Frontal cortex (tissue), 4 donors: ENCODE measurements at places on chromosomes 12 and 14.

DNA sequence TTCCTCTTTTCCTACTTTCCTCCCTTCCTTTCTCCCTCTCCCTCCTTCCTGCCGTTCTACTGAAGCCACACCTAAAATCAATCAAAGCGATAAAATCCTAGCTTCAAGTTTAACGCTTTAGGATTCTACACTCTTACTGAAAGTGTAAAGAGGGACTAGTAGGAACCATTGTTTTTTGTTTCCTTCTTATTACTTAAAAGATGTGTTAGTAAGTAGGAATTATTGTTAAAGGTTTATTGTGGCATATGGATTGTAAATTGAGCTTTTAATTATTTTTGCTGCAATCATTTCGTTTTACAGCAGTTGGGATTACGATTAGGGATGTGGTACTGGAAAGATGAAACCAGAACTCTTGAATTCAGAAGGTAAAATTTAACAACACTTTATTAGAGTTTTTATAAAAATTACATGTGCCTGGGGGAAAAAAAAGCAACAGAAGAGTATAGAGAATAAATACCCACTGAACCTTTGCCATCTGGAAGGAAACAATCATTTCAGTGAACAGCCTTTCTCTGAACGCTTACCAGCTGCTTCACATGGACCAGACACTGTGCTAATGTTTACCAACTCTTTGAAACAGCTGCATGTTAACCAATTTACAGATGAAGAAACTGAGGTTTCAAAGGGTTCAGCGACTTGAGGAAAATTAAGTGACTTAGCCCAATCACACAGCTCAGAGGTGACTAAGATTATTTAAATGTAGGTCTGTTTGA, 1.0 kb downstream of the PPP1R36 start:
- peak; percentile 52 for DNase-seq

- no peak for DNase-seq
Observed at GRCh38 chr12:121532503-121533393, 48.1 kb downstream of the KDM2B start.

- DNase-seq, result no peak
Observed at GRCh38 chr12:101044512-101045059, 165.5 kb downstream of the SLC5A8 start.

DNA sequence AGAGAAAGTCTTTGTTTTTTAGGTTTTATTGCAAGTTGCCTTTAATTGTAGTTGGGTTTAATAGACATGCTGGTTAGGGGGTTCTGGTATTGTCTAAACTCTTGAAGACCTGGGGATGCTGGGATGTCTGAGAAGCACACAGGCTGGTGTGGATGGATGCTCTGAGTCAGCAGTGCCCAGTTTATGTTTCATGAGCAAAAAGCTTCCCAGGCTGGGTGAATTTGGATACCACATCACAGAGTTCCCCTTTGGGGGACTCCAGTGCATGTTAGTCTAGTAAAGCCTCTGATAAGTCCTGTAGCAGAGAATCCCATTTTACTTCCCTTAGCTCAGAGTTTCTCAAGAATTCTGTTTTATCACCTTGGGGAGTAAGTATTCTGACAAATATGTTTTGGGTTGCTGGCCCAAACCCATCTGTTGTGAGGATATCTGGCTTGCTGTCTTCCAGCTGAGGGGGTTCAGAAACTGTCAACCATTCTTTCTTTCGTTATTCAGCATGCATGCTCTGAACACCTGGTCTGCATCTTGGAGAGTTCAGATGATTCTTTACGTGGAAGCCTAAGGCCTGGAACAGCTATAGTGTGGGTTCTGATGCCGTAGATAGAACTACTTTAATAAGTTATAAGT, 509.1 kb downstream of the VRK1 start:
- DNase-seq, result no peak

DNA sequence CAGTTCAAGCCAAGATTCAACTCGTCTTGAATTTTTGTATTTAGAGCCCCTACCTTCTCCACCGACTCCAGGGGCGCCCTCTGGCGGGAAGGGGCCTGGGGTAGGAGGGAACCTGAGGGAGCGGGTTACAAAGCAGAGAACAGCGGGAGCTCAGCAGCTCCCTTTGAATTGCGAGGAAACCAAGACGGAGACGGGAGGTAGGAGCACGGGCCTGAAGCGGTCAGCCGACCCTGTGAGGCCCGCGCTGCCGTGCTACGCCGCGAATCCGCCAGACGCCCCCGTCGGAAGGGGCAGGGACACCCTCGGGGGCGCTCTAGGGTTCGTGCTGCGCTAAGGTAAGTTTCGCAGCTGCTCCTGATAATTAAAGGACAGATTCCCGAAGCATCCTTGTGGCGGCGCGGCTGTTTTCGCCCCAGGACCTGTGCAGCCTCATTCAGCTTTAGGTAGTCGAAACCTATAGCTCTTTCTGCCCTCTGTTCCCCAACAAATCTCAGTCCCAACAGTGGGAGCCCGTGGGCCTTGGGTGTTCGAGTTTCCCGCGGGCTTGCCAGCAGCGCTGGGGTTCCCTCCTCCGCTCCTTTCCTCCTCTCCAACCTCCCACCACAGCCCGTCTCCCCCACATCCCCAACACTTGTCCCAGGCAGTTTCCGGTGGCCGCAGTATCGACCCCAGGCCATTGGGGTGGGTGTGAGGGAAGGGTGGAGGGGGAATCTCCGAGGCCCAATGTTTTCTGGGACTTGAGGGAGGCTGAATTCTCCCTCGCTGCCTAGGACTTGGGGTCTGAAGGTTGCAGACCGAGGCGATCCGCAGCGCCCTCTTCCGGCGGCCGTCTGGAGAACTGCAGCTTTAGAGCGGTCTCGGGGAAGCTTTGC, 5.1 kb upstream of the NKX2-1 start:
- DNase-seq, result peak; percentile 20

GRCh38 chr12:40446385-40446784, 221.6 kb downstream of the LRRK2 start:
- DNase-seq, result no peak

DNA sequence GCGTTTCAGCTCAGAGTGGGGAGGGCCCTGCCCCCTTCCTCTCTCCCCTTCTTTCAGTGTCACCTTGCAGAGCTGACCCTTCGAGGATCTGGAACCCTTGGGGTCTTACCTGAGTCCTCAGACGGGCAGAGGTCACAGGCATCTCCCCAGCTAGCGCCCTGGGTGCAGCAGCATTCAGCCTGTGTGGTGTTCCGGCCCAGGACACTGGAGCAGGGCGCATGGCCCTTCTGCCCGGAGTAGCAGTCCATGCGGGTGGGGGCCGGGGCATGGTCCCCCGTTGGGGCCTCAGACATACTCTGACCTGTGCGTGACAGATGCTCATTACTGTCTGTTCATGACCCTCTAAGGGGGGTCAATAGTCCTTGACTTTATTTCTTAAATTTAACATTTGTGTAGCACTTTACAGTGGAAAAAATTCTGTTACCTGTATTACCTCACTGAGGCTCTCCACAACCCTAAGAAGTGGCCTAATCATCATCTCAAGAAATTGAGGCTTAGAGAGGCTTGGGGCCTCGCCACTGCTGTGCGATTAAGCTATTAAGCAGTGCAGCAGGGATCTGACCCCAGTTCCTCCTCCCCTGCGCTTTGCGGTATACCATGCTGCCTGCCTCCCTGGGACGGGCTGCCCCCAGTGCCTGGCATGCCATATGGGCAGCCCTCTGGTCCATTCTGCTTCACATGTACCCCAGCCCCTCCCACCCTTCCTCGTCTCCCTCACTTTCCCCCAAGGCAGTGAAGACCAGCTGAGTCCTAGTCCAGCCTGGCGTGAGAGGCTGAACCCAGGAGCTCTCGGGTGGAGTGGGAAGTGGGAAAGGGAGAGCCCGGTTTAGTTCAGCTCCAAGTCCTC, 11.5 kb downstream of the ISCA2 start:
- no peak for DNase-seq

GRCh38 chr12:121514184-121514742, 66.6 kb downstream of the KDM2B start:
- DNase-seq, result no peak

DNA sequence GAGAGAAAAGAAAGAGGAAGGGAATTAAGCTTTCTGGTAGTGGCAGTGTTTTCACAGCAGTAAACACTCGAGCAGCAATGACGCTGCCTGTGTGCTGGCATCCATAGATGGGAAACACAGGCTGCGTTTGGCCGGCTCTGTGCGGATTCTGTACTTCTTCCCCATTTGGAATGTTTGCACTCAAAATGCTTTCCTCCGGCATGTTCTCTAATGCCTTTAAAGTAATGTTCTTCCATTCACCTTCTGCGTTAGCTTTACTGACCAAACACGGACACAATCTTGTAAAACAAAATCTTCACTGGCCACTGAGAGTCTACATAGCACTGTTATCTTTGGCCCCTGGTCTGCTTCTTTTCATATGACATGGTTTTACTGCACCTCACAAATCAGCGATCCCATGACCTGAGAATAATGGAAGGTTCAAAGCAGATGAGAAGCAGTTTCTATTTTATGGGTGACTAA, 31.4 kb downstream of the DCP1B start:
- DNase-seq, result no peak

DNA sequence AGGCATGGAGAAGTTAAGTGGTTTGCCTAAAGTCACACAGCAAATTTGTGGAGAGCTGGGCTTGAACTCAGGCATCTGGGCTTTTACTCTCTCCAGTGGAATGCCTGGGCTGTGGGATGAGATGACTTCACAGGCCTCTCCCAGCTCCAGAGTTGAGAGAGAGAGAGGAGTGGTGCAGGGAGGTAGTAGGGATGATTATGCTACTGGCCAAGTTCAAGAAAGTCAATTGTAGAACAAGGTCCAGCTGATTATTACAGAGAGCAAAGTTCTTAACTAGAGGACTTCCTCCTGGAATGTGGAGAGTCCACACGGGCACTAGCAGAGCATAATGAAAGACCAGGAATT, 769 bp upstream of the EMP1 start:
- DNase-seq, result no peak

GRCh38 chr12:125568306-125568705, 503.1 kb downstream of the AACS start:
- no peak for DNase-seq

DNA sequence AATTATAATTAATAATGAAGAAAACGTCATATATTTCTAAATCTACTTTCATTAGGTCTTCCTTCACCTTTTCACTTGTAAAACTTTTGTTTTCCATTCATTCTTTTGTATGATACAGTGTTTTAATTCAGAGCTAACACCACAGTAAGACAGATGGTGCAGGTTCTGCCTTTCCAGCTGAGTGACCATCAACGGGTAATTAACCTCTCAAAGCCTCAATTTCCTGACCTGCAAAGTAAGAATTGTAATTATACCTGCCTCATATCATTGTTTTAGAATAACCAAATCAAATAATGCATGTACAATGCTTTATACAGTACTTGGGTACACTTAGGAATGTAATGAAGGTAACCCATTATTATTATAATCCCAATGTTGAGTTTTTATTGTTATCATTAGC, 157.6 kb downstream of the FOXA1 start:
- DNase-seq, result no peak

DNA sequence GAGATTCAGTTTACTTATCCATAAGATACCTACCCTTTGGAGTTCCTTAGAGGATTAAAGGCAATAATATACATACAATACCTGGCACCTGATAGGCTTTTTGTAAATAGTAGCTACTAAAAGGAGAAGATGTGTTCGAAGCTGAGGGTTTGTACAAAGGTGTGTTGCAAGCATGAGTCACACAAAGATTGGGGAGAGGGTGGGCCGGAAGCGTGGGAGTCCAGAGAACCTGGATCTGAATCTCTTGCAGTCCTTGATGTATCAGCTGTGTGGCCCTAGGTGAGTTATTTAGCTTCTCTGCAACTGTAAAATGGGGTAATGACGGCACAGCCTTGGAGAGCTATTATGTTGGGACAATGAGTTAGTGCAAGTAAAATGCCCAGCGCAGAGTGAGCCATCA, 61.6 kb upstream of the PSMC1 start:
- DNase-seq, result no peak

DNA sequence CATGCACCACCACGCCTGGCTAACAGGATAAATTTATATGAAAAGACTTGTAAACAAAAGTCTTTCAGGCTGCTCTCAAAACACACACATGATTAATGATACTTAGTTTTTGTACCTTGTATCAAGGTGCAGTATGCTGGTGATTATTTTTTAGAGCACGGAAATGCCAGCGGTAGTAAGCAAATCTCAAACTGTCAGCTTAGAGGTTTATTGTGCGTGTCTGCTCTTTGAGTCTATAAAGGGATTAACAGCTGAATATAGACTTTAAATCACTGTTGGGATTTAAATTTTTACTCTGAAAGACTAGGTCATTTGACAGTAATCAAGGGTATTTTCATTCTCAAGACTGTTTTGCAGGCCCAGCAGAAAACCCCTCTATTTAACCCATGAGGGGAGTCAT, 50.5 kb downstream of the PLEKHA5 start:
- DNase-seq, result no peak

- no peak for DNase-seq
Observed at GRCh38 chr14:23787436-23787835, 151.3 kb downstream of the DHRS2 start.

- no peak for DNase-seq
Observed at GRCh38 chr12:109240365-109240764, 68.7 kb downstream of the FOXN4 start.

DNA sequence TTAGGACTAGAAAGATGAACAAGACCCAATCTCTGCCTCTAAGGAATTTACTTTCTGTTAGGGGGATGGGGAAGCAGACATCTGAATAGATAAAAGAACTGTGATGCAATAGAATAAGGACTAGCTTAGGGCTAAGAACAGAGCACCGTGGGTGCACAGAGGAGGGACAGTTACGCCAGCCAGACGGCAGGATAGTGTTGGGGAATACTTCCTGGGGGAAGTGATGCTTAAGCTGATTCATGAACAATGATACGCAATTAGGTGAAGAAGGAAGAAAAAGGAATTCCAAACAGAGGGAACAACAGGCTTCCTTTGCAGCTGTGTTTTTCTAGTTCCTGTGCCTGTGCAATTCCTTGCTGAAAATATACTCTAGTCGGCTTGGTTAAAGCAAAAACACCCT, 501.1 kb downstream of the APAF1 start:
- DNase-seq, result no peak

- DNase-seq, result no peak
Observed at GRCh38 chr12:41486718-41487117, 298.6 kb downstream of the PDZRN4 start.

DNA sequence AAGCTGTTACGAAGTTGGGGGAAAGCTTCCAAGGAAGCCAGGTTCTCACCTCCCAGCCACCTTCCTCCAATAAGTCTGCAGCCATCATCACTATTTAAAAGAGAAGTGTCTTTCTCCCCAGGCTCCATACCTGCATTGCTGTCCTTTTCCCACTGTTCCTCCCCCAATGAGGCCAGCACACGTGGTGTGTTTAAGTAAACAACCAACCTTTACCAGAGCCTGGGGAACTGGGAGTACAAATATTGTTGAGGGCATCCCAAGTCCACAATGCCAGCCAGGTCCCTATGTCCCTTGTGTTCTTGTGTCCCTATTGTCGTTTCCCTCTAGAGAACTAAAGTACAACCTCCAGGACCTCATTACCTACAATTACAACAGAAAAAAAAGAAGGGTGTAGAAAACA, 49.2 kb upstream of the PNMA1 start:
- DNase-seq, result no peak

DNA sequence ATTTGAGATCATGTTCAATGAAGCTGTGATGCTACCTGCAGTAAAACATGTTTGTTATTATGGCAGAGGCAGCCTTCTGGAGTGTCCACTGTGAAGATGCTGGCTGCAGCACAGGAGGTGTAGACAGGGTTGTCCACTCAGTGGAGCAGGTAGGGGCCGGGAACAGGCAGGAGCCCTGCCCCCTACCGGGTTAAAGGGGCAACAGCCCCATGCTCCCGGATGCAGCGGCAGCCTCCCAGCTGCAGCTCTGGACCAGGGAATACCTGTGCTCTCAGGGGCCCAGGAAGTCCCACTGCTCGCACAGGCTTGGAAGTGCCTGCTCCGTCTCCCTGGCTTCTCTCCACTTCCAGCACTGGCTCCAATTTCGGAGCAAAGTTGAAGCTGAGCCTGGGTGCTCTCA, 401.6 kb downstream of the FOXG1 start:
- no peak for DNase-seq
